ENCODE measurements at places on chromosomes 2 and 18.
A peak's percentile ranks its signal among the peaks of the same experiment; 100 is the strongest.

DNA sequence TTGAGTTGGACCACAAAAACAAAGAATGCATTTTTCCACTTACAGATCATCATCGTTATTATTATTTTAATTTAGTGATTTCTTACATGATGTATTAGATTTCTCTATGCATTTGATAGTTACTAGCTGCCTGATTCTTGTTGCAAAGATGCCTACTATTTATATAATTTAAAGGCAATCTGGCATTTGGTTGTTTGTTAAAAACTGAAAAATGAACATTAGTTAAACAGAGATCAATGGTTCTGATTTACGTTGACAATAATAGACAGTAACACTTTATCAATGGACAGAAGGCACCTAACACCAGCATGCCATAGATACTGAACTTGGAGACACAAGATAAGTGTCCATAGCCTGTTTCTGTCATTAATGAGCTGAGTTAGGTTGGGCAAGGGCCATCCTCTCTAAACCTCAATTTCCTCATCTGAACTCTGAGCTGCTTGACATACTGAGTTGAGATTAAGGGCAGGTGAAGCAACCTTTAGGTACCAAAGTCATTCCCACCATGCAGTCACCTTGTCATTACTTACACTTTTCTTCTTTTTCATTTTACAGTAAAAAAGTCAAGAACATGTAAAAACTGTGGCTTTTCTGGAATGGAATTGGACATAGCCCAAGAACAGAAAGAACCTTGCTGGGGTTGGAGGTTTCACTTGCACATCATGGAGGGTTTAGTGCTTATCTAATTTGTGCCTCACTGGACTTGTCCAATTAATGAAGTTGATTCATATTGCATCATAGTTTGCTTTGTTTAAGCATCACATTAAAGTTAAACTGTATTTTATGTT, 3.1 kb downstream of the CCL20 start:
- DNase-seq: no peak

GRCh38 chr2:54685263-54685775, 38.1 kb upstream of the EML6 start:
- no peak for DNase-seq

DNA sequence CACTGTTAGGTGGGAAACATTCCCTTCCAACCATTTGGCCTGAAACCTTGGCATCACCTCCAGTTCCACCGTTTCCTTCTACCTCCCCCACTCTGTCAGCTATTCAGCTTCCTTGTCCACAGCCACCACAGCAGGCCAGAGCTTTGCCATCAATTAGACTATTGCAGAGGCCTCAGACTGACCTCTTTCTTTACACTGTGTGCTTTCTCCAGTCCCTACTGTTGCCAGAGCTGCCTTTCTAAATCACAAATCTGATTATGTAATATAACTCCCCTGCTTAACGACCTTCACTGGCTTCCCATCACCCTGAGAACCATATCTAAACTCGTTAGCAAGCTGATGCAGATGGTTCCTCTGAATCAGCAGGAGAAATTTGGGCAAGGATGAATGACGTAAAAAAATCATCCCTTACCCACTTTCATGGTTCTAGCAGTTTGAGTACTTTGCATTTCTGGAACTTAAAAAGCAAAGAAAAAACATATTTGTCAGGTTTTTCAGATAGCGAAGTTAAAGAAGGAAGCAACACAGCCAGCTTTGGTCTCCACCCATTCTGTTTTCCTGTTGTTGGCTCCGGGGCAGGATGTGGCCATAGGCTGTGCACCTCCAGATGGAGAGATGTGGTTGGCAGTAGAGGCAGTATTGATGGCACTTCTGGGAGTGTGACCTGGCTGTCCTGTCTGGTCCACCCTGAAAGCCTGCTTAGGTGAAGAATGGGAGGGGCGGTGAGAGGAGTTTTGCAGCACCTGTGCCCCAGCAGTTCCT, 422.1 kb downstream of the PARD3B start:
- DNase-seq: no peak

DNA sequence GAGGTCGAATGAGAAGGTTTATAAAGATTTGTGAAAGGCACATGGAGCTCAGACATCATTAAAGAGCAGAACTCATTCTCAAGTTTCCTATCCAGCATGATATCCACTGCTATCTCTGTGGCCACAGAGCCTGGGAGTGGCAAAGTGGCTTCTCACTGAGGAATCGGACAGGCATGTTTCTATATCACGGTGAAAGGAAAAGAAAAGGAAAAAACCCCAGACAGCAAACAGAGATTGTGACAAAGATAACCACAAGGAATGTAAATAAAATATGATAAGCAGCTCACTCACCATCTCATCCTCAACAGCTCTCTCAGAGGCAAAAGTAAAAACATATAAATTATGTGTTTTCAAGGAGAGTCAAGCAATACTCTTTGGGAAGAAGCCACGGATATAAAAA, 2.5 kb downstream of the PID1 start:
- no peak for DNase-seq

DNA sequence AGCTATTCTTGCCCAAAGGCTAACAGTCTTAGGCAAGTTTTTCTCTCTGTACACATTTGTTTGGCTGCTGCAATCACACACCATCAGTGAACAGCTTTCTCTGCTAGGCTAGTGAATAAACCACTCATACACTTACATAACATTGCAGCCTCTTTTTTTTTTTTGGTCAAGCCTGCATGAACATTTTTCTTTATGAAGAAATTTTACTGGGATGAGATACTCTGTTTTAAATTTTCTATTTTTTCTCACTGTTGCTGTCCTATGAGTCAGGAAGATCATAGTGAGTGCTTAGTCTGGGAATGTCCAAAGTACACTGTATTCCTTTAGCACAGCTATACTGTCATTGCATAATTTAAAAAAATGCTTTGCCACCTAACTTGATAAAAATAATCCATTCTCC, 58.5 kb downstream of the ROCK1 start:
- peak; percentile 44 for DNase-seq

- DNase-seq: no peak
These were observed 10.1 kb downstream of the BCL2 start for GRCh38 chr18:63309422-63309821.

- peak; percentile 70 for DNase-seq
These were observed 102.4 kb downstream of the ASB1 start for GRCh38 chr2:238528953-238529781.

GRCh38 chr2:204346906-204347305, 198.4 kb upstream of the PARD3B start:
- no peak for DNase-seq

GRCh38 chr2:152067823-152068222, 31.0 kb downstream of the CACNB4 start:
- DNase-seq: no peak

GRCh38 chr18:44186001-44186400, 494.7 kb upstream of the SETBP1 start:
- DNase-seq: no peak

DNA sequence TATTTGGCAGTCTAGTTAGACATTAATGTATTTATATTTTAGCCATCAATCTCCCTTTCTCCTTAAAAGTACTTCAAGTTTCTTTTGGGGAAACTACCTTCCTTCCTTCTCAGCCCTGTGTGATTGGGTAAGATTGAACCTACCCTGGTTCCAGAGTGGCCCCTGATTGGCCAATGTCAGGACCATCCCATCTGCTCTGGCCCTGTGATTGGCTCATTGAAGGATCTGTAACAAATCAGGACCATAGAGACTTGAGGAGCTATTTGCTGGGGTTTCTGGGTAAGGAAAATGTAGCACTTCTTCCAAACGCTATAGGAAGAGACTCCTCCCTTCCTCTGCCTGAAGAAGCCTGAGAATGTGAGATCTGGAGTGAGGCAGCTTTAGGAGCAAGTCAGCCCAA, 59.3 kb downstream of the AQP4 start:
- no peak for DNase-seq

GRCh38 chr2:189954989-189955388, 107.5 kb downstream of the MSTN start:
- no peak for DNase-seq

DNA sequence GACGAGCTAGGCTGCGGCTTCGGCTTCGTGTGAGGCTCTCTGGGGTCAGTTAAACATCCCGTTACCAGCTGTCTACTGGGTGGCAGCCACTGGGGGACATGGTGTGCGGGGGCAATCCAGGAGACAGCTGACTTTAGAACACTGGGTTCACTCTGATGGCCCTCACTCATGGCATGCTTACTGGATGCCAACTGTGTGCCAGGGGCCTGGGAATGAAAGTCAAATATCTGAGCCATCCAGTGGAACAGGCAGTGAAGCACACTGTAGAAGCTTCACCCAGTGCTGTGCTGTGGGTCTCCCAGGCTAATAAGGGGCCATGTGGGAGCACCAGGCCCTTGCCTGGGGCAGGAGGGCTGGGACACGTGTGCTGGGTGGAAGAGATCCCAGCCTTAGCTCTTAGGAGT, 48.3 kb downstream of the GLI2 start:
- DNase-seq: no peak

GRCh38 chr18:57961876-57962505, 82.0 kb upstream of the NEDD4L start:
- no peak for DNase-seq

- DNase-seq: no peak
These were observed 400 bp downstream of the CCDC88A start for GRCh38 chr2:55419233-55419678.

DNA sequence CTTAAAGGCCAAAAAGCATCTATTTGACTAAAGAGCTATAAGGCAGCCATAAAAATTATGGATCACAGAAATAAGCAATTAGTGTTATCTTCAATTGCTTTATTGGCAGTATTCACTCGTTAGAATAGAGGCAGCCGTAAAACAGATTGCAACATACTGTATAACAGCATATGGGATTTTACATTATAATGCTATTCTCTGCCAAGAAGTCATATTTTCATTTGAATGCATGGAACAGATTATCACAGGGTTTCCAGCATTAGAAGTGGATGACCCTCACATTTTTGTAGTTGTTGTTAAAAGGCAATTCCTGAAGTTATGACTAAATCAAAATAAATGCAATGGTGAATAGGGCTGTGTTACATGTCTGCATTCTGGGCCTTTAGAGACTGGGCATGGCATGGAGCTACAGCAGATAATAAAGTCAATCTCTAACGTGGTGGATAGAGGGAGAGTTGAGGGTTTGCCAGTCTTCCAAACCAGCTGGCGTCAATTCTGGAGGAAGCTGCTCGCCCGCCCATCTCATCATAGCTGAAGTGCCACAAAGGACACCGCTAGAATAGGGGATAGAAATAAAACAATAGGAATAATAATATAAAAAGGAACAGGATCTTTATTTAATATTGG, 155.4 kb upstream of the VRK2 start:
- DNase-seq: no peak

- peak; percentile 12 for DNase-seq
These were observed 164.0 kb upstream of the SIX3 start for GRCh38 chr2:44777537-44777936.

DNA sequence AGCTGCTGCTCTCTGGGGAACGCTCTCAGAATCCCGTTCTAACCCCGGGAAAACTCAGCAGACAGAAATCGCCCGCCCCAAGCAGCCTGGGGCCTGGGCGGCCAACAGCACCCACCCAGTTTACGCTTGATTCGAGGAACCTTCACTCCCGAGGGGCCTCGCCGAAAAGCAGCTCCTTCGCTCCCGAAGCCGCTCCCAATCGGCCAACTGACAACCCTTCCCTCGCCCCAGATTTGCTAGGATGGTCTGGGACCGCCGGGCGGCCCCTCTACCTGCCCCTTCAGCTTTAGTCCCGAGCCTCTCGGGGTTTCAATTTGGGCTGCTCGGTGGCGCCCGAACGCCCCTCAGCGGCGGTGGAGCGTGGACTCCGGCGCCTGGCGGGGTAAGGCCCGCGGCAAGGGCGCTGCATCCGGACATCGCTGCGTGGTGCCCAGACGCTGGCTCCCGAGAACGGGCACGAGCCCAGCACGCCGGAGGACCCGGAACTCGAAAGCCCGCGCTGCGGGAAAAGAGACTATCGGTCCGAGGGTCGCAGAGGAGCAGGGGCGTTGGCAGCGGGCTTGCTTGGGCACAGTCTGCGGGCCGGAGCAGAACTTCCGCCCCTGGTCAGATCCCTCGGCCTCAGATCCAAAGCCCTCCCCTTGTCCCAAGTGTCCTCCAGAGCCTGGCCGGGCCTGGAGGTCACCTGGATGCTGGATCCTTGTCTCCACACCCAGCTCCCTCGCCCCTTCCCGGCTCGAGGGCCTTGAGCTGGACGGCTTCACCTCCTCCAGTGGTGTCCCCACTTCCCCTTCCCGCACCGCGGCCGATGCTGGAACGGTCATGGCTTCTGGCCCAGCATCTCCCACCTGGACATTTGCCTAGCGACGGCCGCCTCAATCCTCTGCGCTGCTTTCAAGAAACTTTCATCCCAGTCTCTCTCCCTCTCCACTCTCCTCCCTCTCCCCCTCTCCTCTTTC, 3.0 kb upstream of the OTX1 start:
- no peak for DNase-seq

DNA sequence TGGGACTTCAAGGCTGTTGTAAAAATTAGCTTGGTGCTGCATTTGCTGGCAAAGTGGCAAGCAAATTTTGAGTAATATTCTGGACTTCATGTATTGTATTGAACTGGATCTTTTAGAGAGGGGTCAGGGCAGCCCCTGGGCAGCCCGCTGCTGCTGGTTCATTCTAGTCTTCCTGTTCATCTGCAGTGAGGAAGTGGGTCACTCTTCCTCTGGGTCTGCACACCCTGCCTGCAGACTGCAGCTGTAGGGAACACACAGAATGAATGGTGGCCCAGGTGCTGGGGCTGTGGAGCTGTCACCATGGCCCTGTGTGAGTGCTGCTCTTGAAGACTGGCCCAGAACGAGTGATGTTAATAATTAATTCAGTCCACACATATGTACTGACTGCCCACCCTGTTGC, 9.4 kb downstream of the SH3RF3 start:
- DNase-seq: no peak

- peak; percentile 58 for DNase-seq
These were observed 101.3 kb upstream of the KLHL29 start for GRCh38 chr2:23283653-23284052.

- DNase-seq: no peak
These were observed 92.8 kb downstream of the VIT start for GRCh38 chr2:36789181-36789804.

GRCh38 chr2:241637795-241638660, 535 bp downstream of the ATG4B start:
- DNase-seq: no peak

Data from PC-9 (cell line).